LHCN-M2 (cell line): ENCODE measurements at places on chromosomes 16 and 17. TPM values are rescaled to one million over a fixed set of nuclear protein-coding genes. Genes with fewer than 3 reads are reported as not detected.

- no peak for DNase-seq
These were observed 678 bp downstream of the TMEM101 start for GRCh38 chr17:44014133-44014436.

- no peak for DNase-seq
These were observed 580 bp downstream of the TANC2 start for GRCh38 chr17:62966426-62967204.

DNA sequence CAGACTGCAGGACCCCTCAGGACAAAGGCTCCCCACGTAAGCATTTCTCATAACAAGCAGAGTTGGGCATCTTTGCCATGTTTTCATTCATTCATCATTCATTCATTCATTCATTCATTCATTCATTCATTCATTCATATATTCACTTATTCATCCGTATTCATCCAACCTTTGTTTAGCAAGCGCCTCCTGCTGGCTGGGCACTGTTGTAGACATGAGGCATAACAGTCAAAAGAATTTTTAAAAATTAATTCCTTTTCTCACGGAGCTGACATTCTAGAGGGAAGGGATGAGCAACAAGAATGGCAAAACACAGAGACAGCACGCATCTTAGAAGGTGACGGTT lies 351.7 kb upstream of the TNRC6C start:
- no peak for DNase-seq

Gene HOXB4
- total RNA-seq: 5.2 and 5.5 TPM in 2 replicates

DNA sequence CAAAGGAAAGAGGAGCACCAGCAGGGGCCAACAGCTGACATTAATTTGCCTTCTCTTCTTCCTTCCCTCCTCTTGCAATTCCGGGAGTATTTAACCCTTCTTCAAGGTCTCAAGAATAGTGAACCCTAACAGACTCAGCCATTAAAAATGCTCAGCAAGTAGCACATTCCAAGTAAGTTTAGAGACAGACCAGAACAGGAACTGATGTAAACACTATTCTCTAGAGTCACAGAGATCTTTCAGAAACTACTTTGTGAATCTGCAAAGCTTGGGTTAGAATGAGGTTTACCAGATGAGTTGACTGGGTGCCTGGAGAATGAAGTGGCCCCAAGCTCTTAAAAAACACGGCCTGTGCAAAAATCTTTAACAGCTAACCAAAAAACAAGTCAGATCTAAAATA lies 50.9 kb downstream of the TEX2 start:
- no peak for DNase-seq

DNA sequence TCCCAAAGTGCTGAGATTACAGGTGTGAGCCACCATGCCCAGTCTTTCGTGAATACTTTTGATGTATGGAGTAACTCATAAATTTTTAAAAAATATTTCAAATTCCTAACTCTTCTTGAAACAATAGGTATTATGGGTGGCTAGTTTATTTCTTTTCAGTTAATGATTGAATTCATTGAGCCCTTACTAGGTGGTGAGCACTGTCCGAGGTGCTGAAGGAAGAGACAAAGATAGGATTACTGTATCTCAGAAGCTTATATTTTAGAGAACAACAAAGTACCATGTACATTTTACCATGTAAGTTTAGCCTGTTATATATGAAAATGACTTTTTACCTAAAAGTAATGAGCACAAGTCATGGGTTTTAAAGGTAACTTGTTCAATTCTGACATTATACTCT lies 418.3 kb downstream of the NPIPA7 start:
- DNase-seq: no peak

Gene BAHCC1
- total RNA-seq: 4.9 and 6.6 TPM in 2 replicates

- DNase-seq: no peak
These were observed 19.8 kb upstream of the BAIAP2 start for GRCh38 chr17:81015136-81015535.
